ENCODE measurements at places on chromosomes 6 and 20.

DNA sequence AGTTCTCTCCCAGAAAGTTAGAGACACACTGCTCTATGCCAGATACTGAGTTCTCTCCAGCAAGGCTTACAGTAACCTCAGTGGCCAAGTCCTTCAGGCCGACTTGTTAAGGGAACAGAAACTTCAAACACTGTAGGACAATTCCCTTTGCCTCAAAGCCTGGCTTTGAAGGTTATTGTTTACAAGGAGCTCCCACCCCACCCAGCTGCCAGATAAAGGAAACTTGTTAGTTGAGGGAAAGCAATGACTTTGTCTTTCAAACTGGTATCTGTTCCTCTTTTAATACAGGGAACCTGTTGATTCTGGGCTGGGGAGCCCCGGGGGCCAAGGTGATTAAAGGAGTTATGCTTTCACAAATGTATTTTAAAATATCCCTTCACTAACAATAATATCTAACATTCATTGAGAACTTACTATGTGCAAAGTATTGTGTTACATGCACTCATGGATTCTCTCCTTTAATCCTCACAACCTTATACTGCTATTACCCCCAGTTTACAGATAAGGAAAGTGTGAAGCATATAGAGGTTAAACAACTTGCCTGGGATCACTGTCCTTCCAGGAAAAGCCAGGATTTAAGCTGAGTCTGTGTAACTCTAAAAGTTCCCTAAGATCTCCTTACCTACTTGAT, 27.6 kb upstream of the CDKN1A start:
- DNase-seq, result no peak

GRCh38 chr6:44235891-44236516, 10.9 kb upstream of the HSP90AB1 start:
- DNase-seq, result no peak

- DNase-seq, result no peak
Measured at GRCh38 chr20:1892119-1892385, 3.2 kb upstream of the SIRPA start.

- DNase-seq, result no peak
Measured at GRCh38 chr6:30200551-30201281, 12.5 kb downstream of the TRIM26 start.

GRCh38 chr6:96563853-96564252, 925 bp downstream of the FHL5 start:
- DNase-seq, result no peak

DNA sequence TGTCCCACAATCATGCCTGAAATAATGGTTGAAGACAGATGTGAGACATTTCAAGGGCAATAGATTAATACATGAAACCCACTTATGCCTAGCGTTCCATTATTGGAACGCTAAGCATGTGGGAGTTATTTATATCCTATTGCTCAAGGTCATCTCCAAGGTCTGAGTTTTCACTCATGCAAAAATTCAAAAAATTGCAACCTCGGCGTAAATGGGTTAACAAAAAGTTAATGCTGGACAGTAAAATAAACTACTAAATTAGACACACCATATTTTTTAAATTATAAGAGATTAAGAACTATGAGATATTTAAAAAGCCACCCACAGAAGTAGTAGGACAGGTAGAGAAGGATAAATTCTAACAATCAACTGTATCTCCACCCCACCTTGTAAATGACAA, 98.4 kb downstream of the ESR1 start:
- DNase-seq, result no peak

DNA sequence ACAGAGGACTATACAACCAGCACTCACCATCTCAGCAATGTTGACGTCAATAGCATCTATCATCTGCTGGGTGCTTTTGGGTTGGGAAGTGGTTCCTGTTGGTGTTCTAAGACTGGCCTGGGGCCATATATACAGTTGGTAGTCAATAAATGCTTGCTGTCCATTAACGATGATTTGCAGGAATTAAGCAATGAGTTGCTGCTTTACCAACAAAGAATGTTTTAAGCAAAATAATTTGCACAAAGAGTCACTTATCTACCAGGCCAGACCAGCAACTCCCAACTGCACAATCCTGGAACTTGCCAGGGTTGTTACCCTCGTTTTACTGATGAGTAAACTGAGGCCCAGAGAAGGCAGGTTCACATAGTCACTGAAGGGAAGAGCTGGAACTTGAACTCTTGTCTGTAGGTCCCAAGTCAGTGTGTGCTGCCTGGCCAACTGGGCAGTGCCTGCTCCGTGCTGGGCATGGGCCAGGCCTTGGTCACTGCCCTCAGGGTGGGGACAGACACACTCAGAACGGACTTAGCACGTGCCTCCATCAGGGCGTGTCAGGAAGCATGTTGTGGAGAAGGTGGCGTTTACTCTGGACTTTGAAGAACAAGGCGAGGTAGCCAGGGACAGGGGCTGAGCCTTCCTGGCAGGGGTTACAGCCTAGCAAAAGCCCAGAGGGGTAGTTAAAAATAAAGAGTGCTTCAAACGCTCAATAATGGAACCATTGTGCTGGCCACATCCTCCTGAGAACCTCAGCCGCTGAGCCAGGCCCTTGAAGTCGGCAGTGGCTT, 2.5 kb upstream of the SRC start:
- no peak for DNase-seq

GRCh38 chr6:1701668-1702353, 92.1 kb downstream of the FOXC1 start:
- DNase-seq, result peak; percentile 59

DNA sequence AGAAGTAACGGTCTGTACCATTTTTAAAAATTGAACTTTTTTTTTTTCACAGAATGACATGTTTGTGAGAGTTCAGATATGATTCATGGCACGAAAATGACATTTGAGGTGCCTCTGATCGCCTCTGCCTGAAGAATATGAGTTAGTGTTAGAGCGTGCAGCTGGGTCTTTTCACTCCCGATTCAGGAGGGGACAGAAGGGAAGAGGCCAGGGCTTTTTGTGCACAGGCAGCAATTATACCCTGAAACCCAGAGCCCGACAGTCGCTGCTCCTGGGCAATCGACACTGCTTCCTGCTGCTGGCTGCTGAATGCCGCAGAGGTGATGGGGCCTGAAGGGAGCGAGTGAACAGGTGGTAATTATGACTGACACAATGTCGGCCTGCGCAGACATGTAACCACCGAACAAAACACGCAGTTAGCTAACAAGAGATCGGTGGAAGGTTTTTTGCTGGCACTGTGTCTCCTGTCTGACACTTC, 652.0 kb upstream of the NOX3 start:
- DNase-seq, result peak; percentile 26

DNA sequence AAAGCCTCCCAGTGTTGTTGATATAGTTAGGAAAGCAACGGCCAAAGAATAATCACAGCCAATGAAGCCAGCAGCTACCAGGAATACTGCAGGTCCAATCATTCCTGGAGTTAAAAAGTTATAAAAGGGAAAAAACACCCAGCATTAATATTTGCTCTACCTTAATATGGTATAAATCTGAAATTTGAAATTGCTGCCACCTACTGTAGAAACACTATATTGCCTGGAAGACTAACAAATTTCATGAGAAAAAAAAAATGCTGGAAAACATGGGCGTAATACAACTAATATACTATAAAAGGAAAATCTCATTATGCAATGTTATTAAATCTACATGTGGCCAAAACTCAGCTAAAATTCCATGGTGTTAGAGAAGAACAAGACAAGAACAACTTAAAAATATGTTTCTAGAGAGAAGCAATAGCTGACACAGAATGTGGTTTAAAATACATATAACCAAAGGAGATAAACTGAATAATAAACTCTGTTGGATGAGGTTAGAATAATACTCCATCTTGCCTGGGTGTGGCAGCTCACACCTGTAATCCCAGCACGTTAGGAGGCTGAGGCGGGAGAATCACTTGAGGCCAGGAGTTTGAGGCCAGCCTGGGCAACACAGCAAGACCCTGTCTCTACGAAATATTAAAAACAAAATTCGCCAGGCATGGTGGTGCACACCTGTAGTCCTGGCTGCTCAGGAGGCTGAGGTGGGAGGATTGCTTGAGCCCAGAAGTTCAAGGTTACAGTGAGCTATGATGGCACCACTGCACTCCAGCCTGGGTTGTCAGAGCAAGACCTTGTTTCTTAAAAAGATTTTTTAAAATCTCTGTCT, 43.1 kb downstream of the SLC17A5 start:
- DNase-seq, result no peak

DNA sequence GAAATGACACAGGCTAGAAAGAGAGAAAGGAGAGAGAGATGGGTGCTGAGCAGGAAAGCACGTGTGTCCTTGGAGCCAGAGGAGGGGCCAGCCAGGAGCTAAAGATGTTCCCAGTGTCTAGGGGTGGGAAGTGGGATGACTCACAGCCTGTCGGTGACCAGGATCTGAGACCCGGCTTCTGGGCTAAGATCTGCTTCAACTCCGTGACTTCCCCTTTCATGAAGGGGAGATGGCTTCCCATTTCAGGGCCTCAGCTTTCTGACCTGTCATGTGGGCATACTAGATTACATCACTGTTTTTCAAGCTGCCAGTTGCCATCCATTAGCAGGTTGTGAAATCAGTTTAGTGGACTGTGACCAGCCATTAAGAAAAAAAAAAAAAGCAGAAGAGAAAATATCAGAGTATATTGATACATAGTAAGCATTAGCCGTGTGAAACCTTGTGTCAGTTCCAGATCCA, 5.4 kb downstream of the TGM3 start:
- peak; percentile 58 for DNase-seq

- DNase-seq, result no peak
Measured at GRCh38 chr6:24078200-24078599, 47.8 kb upstream of the NRSN1 start.

GRCh38 chr6:3041606-3042005, 26.7 kb upstream of the RIPK1 start:
- no peak for DNase-seq

DNA sequence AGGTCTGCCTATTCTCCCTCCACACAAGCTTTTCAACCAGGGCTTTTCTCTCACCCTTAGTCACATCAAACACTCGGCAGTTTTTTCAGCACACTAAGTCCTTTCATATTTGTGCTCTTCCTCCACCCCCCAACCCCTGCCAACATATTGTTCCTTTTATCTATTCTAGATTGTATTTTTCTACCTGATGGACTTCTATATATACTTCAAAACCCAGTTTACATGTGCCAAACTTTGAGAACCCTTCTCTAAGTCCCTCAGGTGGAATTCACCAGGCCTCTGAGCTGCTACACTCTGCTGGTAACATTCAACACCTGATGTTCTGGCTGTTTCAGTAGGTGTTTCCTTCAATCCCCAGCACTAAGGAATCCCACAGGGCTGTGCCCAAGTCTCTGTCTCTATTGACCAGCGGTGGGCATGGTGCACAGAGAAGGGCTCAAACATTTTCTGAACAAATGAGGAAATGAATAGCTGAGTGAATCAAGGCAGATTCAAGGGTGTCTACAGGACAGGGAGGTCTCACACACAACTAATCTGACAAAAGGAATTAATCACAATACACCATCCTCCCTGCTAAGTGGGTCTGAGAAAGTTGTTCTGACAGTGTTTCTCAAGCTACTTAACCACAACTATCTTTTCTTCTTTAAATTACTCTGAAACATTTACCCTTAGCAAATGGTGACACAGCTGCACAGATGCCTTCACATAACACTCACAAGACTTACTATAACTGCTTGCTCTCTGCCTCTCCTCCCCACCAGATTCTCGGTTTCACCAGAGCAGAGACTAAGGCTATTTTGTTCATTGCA, 166.5 kb downstream of the TSHZ2 start:
- DNase-seq, result no peak

DNA sequence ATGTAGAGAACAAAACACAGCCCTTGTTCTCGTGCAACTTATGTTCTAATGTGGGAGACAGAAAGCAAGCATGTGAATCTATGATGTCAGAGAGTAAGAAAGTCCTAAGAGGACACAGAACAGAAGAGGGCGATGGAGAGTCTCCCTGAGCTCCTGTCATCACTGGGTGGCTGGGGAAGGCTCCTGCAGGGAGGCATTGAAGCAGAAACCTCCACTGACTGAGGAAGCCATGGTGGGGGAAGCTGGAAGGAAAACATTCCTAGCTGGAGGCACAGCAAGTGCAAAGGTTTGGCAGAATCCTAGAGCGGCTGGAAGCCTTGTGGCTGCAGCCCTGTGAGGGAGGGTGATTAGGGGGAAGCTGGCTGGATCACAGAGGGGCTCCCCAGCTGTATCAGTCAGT, 248.0 kb downstream of the CDH26 start:
- no peak for DNase-seq

DNA sequence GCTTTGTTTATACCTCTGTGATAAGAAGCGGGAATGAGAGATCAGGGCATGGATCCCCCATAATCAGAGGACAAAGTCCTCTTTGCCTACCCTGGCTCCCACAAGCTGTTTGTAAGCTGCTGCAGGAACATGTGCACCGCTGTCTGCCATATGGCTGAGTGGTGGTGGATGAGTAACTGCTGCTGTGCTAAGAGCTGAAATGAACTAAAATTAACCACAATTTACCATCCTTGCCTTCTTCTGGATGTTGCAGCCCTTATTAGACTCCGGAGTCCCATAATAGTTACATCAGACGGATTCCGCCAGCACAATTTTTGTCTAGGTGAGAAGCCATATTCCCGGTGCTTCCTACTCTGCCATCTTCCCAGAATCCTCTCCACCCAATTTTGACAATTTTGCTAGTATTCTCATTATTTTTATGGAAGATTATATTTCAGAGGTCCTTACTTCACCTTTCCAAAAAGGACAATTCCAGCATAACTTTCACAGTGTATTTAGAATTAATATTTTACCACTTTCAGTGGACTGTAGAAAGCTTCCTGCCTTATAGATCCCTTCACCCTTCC, 6.0 kb upstream of the CMTR1 start:
- no peak for DNase-seq

- DNase-seq, result no peak
Measured at GRCh38 chr6:154683756-154684523, 49.3 kb upstream of the SCAF8 start.

- no peak for DNase-seq
Measured at GRCh38 chr6:3259491-3259958, 778 bp downstream of the PSMG4 start.

DNA sequence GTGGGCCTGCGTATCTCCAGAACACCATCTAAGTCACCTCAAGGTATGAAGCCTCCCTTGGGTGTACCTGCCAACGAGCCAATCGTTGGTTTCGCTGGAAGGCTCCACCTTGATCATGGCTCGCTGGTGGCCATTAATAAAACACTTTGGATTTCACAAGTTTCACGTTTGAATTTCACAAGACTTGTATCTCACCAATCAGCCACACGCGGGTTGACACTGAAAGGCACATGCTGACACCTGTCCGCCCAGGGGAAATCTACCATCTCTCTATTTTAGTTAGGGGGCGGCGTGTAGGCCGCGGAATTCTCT, 586 bp upstream of the HMGA1 start:
- no peak for DNase-seq

GRCh38 chr6:136532030-136532429, 18.2 kb downstream of the MAP7 start:
- DNase-seq, result no peak

- DNase-seq, result no peak
Measured at GRCh38 chr6:136201732-136202131, 48.4 kb downstream of the MTFR2 start.

DNA sequence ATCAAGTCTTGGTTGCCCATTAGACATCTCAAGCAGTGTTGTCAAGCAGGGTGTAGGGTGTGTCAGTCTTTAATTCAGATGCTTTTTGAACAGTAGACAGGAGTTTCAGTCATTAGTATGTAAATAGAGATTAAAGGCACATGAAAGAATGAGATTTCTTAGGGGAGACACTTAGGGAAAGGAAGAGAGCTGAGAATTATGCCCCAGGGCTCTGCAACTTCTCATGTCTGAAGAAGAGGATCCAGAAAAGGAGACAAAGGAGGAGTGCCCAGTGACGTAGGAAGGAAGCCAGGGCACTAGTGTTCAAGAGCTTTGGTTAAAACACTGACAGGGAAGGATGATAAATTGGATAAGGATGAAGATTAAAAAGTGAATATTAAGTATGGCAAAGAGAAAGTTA, 569.7 kb downstream of the NKAIN2 start:
- DNase-seq, result no peak

Data from femur (tissue), 1 donor.